ENCODE measurements at places on chromosomes 12 and 14.

DNA sequence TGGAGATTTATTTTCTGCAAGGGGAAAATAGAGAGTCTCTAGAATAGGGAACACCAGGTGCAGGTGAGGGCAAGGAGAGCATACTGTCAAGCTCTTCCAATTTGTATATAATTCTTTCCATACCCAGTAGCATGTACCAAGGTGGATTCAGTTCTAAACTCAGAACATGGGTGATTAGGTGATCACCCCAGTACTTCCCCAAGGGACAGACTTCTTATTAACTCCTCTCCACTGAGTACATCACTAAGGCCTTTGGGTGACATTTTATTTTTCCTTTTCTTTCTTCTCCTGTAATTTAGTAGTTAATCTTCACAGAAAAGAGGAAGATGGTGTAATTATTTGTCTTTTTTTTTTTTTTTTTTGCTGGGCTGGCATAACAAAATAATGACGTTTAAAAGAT, 54.2 kb downstream of the DIP2B start:
- DNase-seq: no peak

- no peak for DNase-seq
Observed at GRCh38 chr12:80325167-80325959, 118.7 kb upstream of the PTPRQ start.

DNA sequence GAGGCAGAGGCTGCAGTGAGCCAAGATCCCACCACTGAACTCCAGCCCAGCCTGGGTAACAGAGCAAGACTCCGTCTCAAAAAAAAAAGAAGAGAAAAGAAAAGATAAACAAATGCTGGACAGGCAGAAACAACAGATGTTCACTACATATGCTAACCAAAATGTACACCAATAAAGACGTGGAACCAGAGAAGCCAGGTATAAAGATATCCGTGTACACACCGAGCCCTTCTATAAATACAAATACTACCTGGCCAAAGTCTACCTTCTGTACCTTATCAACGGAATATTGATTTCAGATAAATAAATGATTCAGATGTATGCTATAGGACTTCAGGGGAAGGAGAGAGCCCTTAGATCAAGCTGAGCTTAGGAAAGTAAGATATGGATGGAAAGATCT, 10.8 kb upstream of the KRT8 start:
- no peak for DNase-seq

- DNase-seq: no peak
Observed at GRCh38 chr14:24279301-24280186, 8.1 kb upstream of the RABGGTA start.

DNA sequence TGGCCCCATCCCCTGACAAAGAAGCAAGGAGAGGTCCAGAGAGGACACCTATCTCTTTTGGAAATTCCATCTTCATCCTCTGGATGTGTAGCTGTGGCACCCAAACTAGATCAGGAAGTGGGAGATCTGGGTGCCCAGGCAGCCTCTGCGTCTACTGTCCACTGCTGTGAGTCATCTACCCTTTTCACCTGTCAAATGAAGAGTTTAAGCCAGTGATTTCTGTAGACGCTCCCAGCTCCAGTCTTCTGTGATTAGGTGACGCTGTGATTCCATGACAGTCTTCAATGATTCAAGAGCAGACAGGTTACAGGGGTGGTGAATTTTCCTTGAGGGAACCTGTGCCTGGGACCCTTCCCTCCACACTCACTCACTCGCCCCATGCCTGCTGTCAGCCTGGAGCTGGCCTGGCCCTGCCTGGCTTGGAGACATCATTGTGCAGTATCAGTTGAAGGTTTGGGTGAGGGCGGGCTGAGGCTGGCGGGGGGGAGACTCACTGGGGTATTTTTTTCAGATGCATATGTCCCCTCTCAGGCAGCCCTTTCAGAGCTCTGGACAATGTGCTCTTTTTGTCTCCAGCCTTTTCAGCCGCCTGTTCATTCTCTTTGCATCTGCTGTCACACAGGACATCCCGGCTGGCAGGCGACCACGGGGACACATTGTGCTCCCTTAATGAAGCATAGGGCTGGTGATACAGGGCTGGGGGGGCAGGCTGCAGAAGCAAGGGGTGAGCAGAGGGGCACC, 56.8 kb upstream of the PARP11 start:
- no peak for DNase-seq

DNA sequence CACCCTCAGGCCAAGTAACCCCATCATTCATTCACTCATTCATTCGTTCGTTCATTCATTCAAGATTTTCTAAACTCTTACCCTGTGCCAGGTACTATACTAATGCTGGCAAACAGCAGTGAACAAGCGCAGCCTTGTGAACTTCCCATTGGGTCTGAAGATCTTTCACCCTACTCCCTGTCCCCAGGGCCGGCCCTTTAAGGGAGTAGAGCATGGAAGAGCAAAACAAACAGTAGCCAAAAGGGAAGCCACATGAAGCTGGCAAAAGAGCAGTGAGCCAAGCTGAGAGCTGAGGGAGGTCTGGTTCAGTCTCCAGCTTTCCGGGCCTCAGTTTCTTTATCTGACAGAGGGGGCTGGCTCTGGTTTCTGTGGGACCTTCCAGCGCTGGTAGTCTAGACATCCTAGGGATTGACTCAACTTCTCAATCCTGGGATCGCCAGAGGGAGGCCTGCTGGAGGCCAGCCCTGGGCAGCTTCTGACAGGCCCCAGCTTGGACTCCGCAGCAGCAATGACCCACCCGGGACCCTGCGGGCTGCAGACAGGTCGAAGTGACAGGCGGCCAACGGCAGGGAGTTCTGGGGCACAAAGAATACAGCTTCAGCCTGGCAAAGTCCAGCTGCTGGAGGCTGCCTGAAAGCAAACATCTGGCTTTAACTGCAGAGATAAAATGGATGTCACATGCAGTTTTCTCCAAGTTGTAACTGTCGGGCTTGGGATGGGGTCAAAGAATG, 27.1 kb downstream of the ACTN1 start:
- no peak for DNase-seq

GRCh38 chr12:117318591-117318990, 42.8 kb downstream of the NOS1 start:
- DNase-seq: no peak

- DNase-seq: no peak
Observed at GRCh38 chr14:85118274-85118673, 411.7 kb upstream of the FLRT2 start.

- DNase-seq: no peak
Observed at GRCh38 chr14:103867523-103867953, 20.2 kb upstream of the PPP1R13B start.

GRCh38 chr12:71691504-71692129, 5.7 kb downstream of the TMEM19 start:
- DNase-seq: no peak

DNA sequence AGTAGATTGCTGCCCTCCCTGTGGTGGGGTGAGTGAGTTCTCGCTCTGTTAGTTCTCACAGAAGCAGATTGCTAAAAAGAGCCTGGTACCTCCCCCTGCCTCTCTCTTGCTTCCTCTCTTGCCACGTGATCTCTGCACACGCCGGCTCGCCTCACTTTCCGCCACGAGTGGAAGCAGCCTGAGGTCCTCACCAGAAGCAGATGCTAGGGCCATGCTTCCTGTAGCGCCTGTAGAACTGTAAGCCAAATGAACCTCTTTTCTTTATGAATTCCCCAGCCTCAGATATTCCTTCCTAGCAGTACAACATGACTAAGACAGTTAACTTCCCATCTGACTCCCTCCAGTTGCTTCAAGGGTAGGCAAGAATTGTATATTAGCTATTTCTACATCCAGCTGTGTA, 76.2 kb downstream of the ETV6 start:
- no peak for DNase-seq

GRCh38 chr12:5513406-5513805, 81.5 kb downstream of the NTF3 start:
- no peak for DNase-seq

DNA sequence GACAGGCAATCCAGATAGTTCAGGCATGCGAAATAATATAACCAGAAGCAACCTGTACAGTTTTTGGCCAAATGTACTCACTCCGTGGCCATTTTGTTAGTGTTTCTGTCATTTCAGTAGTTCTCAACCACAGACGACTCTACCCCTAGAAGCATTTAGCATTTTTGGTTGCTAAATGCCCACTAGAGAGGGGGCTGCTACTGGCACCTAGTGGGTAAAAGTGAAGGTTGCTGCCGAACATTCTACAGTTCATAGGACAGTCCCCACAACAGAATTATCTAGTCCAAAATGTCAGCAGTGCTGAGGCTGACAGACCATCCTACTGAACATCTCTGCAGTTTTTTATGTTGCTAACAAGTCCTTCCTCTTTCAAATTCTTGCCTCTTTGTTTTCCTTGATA, 107.4 kb downstream of the TSHR start:
- peak; percentile 3 for DNase-seq

Data from stromal cell of bone marrow (primary cell).